ENCODE measurements at places on chromosomes 1 and 21.

DNA sequence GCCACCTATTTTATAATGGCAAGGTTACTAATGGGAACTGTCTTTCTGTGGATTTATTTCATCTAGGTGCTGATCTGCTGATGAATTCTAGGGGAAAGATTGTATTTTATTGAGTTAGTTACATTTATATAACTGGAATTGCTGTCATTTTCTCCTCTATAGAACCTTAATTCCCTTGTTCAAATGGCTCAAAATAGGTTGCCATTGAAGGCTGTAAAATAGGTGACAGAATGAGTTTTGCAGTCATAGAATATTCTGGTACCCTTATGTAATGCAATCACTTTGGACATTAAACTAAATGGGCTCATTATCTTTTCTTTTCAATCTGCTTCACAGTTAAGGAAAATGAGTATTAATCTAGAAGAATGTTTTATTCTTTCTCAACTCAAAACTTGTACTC, 131.0 kb downstream of the CTH start:
- DNase-seq = no peak

DNA sequence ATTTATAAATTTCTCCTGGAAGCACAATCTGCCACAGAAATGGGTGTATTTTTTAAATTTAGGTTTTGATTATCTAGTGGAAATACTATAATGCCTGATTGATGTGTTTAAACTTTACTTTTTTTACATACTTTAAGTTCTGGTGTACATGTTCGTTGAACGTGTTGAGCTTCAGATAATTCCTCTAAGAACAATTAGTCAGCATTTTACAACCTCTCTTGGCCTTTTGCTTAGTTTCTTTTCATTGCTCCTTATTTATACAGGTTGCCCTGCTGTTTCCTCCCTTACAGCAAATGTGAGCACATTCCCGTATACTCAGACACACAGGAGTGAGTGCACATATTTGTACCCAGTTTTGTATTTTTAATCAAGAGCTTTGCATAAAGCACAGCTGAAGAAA, 1038.9 kb downstream of the BRINP3 start:
- DNase-seq = no peak

DNA sequence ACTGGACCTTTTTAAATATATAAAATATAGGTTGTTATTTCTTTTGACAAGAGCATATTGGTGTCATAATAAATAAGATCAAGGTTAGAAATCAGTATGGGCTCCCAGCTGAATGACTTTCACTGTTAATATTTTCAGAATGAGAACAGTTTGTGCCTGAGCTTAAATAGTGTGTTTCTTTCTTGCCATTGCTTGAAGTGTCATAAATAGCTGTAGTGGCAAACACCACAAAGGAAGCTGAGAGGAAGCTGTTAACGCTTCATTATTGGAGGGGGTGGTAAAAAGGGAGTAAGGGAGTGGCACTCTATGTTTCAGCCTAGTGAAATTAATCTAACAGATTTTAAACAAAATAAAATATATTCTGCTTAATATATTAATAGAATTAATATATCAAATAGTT, 1089.8 kb upstream of the NCAM2 start:
- DNase-seq = no peak

DNA sequence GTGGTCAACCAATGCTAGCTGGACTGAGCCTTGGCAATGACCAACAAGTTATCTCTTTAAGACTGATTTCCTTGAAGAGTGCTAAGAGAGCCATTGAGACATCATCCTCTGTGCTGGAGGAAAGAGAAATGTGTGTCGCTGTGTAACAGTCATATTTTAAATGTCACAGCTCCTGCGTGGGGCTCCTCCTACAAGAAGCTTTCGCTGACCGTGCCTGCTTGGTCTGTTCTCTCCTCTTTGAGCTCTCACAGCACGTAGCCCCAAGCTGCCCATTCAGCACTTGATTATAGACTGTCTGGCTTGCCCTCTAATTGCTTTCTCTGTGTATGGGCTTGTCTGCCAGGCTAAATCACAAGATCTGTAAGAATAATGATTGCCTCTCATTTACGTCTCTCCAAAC, 221.3 kb downstream of the FOXD2 start:
- DNase-seq = no peak

DNA sequence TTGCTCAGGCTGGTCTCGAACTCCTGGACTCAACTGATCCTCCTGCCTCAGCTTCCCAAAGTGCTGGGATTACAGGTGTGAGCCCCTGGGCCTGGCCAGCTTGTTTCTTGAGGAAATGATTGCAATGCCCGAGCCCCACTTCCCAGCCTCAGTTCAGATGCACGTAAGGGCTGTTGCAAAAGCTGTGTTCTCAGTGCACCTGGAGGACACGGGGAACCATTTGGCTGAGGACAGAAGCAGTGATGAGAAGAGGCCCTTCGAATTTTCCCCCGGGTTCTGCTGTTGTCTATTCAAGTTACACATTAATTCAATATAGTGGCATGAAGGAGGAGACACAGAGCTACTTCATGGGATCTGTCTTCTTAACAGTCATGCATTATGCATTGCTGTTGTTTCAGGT, 78.8 kb upstream of the WDR26 start:
- DNase-seq = no peak

DNA sequence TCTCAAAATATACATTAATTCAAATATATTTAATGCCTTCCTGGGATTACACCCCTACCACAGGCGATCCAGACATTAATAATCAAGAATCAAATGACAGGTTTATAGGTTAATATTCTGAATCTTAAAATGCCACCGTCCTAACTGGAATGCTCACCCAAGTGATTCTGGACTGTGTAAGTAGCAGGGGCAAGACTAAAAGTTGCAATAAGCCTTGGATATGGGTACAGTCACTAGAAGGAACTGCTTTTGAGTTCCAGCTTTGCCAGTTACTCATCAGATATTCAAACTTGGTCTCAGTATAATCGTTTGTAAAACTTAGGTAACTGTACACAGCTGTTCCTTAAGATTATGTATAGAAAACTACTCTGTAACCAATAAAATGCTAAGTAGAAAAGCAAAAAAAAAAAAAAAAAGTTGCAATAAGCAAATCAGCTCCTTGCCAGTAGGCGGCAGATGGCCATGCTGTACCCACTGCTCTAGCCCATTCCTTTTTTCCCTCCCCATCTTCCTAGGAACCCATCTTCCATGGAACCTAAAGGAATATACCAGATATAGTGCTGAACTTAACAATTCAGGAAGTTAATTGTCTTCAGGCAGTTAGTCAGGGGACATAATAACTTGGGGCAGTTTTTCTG, 10.5 kb downstream of the RO60 start:
- DNase-seq = no peak

- DNase-seq = no peak
These were observed 33.4 kb upstream of the TLR5 start for GRCh38 chr1:223176437-223176836.

- no peak for DNase-seq
These were observed 467 bp upstream of the CC2D1B start for GRCh38 chr1:52366517-52366827.

GRCh38 chr21:38917043-38917774, 111.5 kb downstream of the ETS2 start:
- no peak for DNase-seq

- no peak for DNase-seq
These were observed 9.8 kb upstream of the OLFML2B start for GRCh38 chr1:162033428-162033827.

DNA sequence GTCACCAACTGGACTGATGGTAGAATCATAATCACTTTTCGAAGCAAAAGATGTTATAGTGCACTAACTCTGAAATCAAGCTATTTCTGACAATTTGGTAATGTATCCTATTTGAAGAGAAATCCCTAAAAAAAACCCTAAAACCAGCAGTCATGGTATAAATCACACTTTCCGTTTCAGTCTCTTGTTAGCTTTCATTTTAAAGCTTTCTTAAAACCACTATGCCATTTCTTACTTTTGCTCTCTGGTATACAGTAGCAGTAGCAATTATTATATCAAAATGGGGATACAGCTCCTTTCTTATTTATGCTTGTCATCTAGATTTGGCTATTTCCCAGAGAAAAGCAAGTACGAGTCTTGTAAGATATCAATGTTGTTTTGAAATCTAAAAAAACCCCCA, 323.3 kb downstream of the KCTD3 start:
- no peak for DNase-seq

DNA sequence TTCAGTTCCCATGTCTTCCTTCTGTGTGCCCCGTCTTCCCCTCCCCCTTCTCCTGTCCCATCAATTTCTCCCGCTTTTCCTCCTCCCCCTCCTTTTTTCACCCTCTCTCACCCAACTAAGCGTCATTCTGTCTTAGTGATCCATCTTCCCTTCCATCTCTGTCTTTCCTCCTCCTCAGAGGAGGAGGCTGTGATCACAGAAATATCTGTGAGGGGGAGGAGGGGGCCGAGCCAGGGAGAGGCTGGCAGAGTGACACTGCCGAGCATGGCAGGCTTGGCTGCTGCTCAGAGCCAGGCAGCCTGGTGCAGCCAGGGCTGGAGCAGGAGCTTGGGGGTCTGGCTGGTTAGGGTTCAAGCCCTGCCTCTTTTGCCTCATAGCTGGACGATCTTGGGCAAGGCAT, 7.6 kb downstream of the HTR6 start:
- no peak for DNase-seq

DNA sequence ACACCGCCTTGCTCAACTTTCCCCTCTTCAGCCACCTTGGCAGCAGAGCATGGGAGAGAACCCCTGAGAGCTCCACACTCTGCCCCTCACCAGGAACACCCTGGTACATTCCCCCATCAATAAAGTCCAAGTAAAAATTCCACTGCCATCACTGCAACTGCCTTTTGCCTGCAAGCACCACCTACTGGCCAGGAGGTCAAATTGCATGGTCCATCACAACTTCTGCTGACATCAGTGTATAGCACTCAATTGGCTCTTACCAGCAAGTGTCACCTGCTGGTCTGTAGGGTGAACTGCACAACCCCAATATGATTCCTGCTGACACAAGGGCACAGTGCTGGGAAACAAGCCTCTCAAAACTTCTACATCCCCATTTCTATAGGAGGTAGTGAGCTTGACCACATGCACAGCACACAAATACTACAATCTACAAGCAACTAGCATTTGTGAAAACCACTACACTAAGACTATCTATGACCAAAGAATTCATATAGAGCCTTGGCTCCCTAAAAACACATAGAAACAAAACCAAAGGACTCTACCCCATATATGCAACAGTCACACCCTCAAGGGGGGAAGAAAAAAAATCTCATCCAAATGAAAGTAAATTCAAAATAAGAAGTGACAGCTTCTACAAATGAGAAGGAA, 69.2 kb downstream of the FASLG start:
- no peak for DNase-seq

DNA sequence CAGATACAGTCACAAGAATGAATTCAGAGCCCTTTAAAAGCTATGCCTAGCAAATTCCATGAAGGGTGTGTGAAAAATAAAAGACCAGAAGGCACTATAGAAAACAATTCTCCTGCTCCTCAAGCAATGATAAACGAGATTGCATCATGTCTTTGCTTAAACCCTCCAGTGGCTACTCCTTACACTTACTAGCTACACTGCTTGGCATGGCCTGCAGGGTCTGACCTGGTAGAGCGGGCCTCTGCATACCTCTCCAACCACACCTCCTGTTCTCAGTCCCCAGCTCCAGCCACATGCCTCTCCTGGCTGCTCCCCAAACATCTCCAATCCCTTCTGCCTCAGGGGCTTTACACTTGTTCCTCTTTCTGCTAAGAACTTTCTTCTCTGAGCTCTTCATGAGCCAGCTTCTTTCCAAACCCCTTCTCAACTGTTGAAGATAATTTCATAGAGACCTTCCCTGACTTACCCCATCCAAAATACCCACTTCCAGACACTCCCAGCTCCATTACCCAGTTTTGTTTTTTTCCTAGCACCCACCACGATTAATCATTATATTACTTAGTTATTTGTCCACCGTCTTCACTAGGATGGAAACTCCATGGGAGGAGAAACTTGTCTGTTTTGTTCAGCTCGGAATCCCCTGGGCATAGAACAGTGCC, 11.2 kb upstream of the CREG1 start:
- no peak for DNase-seq

GRCh38 chr21:44405091-44405947, 50.0 kb upstream of the LRRC3 start:
- DNase-seq = no peak

DNA sequence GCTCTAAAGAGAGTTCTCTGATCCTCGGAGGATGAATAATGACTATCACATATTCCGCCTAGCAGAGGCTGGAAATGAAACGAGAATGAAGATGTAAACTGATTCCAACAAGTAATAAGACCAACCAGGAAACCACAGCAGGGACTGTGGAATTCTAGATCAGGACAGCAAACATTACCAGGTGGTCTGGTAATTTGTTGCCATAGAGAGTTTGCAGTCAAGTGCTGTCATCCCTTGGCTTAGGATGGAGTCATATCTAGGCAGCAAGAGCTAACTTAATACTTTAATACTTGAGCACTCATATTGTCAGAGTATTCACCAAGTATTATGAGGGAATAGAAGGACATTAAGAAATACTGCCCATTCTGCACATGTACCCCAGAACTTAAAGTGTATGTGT, 45.1 kb upstream of the MUTYH start:
- DNase-seq = no peak

DNA sequence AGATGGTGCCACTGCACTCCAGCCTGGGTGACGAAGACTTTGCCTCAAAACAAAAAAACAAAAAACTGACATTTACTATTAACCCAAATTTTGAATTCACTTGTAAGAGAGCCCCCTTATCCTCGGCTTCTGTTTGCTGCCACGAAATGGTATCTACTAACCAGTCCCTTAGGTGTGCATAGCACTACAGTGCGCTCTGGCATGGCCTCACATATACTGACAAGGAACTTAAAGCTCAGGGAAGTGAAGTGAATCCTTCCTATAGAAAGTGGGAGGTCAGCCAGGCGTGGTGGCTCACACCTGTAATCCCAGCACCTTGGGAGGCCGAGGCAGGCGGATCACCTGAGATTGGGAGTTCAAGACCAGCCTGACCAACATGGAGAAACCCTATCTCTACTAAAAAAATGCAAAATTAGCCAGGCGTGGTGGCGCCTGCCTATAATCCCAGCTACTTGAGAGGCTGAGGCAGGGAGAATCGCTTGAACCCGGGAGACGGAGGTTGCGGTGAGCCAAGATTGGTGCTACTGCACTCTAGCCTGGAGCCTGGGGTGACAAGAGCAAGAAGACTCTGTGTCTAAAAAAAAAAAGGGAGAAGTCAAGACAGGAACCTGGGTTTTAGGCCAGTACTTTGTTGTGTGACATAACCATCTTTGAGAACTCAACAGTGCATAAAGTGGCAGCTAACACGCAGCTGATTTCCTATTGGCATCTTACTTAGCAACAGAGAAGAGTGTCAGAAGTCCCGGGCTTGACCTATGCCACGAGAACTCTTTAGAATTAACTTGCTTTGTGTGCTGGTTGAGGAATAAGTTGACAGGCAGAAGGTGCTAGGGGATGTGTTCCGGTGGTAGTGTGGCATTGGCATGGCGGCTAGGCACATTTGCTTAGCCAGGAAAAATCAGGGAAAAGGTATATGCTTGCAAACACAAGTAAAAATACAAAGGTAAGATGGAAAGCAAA, 16.8 kb downstream of the ERRFI1 start:
- DNase-seq = no peak

All from 8988T (cell line).